ENCODE measurements at places on chromosomes 13 and 19.

GRCh38 chr13:74707291-74707690 lies 573.1 kb upstream of the KLF12 start:
- no peak for DNase-seq

- no peak for DNase-seq
Observed at GRCh38 chr13:66835040-66835628, 395.0 kb downstream of the PCDH9 start.

DNA sequence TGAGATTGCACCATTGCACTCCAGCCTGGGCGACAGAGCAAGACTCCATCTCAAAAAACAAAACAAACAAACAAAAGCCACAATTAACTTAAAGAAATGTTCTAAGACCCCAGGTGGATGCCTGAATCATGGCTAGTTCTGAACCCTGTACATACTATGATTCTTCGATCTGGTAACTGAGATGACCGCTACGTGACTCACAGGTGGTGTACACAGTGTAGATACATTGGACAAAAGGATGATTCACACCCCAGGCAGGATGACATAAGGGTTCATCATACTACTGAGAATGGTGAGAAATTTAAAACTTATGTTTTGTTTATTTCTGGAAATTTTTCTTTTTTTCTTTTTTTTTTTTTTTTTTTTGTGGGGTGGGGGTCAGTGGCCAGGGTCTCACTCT lies 6.5 kb downstream of the ZNF426 start:
- DNase-seq: no peak

- DNase-seq: no peak
Observed at GRCh38 chr13:56681404-56681803, 459.3 kb upstream of the PRR20A start.

GRCh38 chr13:97749174-97749573 lies 204.3 kb upstream of the IPO5 start:
- no peak for DNase-seq

Data from KG1 (cell line).